ENCODE measurements at places on chromosomes 4 and X.

DNA sequence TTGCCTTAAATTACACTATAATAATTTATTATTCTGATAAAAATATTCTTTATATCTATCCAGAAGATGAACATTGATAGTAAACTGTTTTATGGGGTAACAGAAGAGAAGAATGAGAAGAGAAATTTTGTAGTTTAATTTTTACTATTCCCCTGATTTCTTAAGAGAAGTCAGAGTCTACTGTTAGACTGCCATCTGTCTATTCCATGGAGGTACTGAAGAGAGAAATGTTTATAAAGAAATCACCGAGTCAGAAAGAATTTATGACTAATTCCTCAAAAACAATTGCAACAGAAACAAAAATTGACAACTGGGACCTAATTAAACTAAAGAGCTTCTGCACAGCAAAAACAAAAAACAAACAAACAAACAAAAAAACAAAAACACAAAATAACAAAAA lies 149.9 kb downstream of the FGF16 start:
- peak; percentile 40 for DNase-seq

DNA sequence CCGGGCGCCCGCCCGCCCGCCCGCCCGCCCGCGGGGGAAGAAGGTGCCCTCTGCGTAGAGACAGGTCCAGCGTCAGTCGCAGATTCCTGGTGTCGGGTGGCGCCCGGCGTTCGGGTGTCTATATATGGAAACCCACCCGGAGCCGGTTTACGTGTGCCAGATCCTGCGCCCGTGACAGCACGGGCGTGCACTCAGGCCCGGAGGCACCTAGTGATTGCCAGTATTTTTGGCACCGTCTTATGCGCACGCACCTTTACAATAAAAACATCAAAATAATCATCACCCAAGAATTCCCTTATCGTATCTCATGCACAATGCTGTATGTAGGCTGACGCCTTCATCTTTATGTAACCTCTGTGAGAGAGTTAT lies 519 bp downstream of the SLC25A4 start:
- peak; percentile 21 for DNase-seq

- peak; percentile 95 for DNase-seq
Measured at GRCh38 chr4:76736414-76736813, 161.5 kb downstream of the SOWAHB start.

GRCh38 chr4:148441624-148441985 lies 609 bp downstream of the NR3C2 start:
- DNase-seq: no peak

GRCh38 chr4:6023731-6024130 lies 5.5 kb upstream of the C4orf50 start:
- no peak for DNase-seq

DNA sequence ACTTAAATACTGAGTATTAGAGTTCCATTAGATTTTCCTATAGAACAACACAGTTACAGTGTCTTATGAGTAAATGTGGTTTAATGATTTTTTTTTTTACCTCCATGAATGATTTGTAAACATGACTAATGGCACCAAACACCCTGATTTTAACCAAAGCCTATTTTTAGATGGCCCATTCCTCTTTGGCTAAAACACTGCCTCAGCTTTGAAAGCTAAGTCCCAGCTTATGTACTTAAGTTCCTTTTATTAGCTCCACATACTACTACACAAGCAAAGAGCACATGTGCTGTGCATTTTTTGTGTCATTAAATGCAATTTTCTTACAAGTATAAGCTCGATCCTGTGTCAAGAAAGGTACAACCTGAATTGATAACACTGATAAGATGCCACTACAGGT lies 575.6 kb upstream of the PITX2 start:
- peak; percentile 39 for DNase-seq

GRCh38 chr4:100708776-100709175 lies 191.0 kb upstream of the EMCN start:
- DNase-seq: no peak

DNA sequence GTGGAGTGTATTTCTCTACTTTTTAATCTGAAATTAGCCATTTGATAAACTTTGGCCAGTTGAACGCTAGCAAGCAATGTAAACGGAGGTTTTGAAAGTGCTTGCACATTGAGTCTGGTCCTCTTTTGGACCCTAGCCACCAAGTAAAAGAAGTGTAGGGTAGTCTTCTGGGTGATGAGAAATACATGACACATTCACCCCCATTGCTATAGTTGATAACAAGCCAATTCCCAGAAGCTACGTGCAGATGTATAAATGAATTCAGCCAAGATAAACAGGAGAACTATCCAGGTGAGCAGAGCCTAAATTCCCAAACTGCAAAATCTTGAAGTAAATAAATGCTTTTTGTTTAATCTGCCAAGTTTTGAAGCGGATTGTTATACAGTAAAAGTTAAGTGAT lies 965.4 kb upstream of the GRIA3 start:
- DNase-seq: no peak

DNA sequence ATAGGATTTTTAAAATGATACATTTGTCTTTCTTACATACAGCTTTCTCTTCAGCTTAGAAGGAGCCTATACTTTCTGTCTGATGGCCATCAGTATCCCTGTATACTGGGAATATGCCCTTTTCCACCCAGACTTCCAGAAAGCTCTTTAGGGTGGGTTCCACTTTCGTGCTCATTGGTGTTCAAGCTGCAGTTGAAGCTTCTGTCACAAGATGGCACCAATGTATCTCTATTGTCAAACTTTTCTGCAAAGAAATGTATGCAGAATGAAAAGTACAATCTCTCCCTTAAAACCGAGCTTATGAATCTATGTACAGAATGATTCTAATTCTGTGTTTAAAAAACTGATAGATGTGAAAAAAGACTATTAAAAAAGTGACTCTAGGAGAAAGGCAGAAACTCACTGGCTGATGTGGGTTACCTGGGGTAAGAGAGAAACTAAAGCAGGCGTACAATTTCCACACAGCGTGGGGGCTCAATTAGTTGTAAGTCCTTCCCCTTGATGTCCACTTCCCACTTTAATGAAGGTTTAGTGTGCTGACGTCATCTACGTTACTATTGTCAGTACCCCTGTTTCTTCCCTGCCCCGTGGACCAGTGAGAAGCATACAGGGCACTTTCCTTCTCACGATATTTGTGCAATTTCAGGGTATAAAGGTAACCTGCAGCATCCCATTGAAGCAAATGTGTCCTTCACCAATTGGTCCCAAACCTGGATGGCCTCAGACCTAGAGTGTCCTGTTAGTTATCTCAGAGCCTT lies 57.3 kb upstream of the TCEAL2 start:
- DNase-seq: peak; percentile 0

DNA sequence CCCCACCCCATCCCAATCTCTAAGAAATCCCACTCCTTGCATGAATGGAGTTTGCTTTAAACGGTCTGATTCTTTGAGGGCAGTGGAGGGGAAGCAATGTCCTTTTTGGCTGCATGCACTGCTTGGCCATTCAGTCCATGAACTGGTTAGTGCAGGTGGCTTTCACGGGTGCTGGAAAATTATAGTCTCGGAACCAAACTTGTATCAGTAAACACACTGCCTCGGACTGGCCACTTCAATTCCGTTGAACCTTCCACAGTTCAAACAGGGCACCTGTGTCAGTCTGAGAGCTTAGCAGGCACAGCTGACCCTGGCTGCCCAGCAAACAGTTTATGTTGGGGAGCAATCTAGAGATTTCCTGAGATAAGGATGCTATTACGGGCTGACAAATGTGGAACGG lies 255.6 kb downstream of the DHX15 start:
- no peak for DNase-seq

GRCh38 chr4:2469192-2469984 lies 482 bp downstream of the RNF4 start:
- peak; percentile 32 for DNase-seq

DNA sequence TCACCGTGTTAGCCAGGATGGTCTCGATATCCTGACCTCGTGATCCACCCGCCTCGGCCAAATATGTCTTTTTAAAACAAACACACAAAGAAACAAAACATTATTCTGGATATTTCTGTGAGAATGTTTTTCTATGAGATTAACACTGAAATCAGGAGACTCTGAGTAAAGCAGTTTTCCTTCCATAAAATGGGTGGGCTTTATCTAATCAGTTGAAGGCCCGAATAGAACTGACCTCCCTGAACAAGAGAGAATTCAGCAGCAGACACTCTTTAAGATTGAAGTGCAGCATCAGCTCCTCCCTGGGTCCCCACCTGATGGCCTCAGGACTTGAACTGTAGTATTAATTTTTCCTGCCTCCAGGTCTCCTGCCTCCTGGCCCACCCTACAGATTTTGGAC lies 22.4 kb upstream of the SOD3 start:
- DNase-seq: no peak

GRCh38 chr4:89108091-89108490 lies 3.2 kb upstream of the TIGD2 start:
- no peak for DNase-seq

DNA sequence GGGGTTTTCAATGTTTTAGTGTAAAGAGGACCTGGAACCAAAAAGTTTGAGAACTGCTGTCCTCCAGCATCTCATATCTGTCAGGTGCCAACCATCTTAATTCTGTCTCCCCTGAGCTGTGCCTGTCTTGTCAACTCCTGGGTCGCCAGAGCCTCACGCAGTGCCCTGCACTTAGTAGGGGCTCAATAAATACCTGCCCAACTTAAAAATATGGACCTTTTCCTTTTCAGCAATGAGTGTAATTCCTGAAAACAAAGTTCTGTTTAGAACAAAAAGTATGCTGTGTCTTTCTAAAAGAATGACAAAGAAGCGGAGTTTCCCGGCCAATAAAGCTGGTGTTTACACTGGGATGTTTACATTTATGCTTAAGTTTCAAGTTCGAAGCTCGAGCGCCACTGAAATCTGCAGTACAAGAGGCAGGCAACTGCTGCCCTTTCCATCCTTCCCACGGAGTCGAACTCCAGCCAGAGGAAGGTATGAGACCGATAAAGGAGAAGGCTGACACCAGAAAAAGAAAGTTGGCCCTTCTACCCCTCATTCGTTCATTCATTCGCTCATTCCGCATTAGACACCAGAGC lies 1.1 kb upstream of the HTATSF1 start:
- no peak for DNase-seq

DNA sequence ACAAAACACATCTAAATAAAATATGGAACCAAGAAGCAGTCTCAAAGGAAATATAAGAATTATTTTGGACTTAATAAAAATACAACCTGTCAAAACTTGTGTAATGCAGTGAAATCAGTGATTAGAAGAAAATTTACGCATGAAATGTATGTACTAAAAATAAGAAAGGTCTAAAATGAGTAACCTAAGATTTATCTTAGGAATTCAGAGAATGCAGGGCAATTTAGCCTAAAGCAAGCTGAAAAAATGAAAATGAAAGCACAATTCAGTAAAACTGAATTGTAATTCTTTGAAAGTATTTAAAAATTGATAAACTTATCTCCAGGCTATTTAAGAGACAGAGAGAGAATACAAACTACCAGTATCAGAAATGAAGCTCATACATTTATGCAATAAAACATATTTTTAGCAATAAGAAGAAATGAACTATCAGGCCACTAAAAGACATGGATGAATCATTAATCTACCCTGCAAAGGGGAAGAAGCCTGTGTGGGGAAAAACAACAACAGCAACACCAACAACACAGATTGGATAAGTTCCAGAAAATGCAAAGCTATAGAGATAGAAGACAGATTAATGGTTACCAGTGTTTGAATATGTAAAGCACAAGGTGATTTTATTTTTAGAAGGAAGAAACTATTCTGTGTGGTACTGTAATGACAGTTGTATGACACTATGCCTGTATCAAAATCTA lies 442.0 kb upstream of the ADGRL3 start:
- DNase-seq: peak; percentile 30

DNA sequence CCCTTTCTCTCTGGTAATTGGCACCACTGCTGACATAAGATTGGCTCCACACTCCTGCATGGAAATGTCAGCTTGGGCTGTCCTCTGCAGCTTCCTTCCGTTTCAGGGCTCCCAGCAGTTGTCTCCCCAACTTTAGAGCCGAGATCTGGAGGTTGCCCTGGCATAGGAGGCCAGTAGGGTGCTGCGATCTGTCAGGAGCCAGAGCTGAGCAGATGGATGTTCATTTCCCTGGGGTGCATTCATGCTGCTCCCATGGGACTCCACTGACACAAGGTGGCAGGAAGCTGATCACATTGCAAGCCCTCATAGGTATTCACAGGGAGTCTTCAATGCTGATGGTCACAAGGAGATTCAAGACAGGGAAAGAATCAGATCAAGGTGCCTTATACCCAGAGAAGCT lies 116.6 kb upstream of the RAI2 start:
- no peak for DNase-seq

- DNase-seq: no peak
Measured at GRCh38 chr4:140115140-140115539, 38.8 kb downstream of the MAML3 start.

- DNase-seq: peak; percentile 87
Measured at GRCh38 chr4:159229164-159229563, 126.3 kb downstream of the RAPGEF2 start.

- DNase-seq: no peak
Measured at GRCh38 chr4:119271361-119272085, 50.4 kb downstream of the FABP2 start.

DNA sequence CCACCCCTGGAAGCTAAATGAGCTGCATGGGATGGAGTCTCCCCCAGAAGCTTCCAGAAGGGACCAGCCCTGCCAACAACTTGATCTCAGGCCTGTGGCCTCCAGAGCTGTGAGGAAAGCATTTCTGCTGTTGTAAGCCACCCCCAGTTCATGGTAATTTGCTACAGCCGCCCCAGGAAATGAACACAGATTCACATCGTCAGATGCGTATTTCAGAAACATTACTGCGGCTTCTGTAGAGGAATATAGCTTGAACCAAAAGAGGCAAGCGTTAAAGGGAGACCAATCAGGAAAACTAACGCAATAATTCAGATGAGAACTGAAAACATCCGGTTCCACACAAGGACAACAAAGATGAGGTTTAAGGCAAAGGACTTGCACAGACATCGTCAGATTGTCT lies 128.4 kb upstream of the TBL1X start:
- DNase-seq: no peak

GRCh38 chr4:35653451-35653850 lies 590.9 kb downstream of the ARAP2 start:
- no peak for DNase-seq

GRCh38 chr4:79949178-79949577 lies 123.9 kb downstream of the ANTXR2 start:
- DNase-seq: no peak

- no peak for DNase-seq
Measured at GRCh38 chr4:154421618-154422017, 70.0 kb downstream of the DCHS2 start.

GRCh38 chr4:174669270-174669669 lies 147.0 kb upstream of the HPGD start:
- DNase-seq: peak; percentile 94

- DNase-seq: no peak
Measured at GRCh38 chr4:169144061-169144600, 126.6 kb downstream of the SH3RF1 start.

DNA sequence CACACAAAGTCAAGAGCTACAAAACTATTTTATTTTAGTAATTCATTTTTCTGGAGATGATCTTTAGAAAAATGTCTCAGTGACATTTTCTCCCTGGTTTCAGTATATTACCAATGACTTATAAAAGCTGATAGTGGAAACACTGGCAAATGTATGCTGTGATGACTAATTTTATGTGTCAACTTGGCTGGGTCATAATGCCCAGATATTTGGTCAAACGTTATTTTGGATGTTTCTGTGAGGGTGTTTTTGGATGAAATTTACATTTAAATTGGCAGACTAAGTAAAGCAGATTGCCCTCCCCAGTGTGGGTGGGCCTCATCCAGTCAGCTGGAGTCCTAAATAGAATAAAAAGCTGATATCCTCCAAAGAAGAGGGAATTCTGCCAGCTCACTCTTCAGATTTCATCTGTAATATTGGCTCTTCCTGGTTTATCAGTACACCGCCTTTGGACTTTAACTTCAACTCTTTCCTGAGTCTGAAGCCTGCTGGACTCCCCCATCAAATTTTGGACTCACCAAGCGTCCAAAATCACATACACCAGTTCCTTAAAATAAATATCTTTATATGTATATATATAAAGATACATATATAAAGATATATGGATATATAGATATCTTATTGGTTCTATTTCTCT lies 31.2 kb upstream of the RAB40A start:
- DNase-seq: no peak

Measured in fibroblast of skin of right biceps (primary cell).